Epithelial cell of proximal tubule (primary cell): ENCODE measurements at places on chromosomes 6 and 20. TPM values are rescaled to one million over a fixed set of nuclear protein-coding genes. Genes with fewer than 3 reads are reported as not detected.

- DNase-seq: no peak
These were observed 18.3 kb downstream of the GHRH start for GRCh38 chr20:37243076-37243936.

DNA sequence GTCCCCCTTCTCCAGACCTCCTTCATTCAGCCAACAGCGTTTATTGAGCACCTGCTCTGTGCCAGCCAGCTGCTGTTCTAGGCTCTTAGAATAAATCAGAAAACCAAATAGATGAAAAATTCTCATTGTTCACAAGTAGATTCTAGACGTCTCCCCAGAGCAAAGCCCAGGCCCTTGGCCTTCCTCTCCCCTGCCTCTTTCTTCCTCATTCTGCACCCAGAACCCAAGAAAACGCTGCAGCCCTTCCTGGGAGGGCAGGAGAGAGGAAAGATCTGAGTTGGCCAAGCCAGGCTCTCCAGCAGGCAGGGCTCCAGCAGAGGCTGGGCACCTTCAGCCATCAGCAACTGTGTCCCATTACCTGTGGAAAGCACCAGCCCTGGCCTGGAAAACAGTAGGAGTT is 12.0 kb upstream of the BPI start:
- no peak for DNase-seq

- DNase-seq: no peak
These were observed 108.8 kb downstream of the HUS1B start for GRCh38 chr6:548091-548490.

DNA sequence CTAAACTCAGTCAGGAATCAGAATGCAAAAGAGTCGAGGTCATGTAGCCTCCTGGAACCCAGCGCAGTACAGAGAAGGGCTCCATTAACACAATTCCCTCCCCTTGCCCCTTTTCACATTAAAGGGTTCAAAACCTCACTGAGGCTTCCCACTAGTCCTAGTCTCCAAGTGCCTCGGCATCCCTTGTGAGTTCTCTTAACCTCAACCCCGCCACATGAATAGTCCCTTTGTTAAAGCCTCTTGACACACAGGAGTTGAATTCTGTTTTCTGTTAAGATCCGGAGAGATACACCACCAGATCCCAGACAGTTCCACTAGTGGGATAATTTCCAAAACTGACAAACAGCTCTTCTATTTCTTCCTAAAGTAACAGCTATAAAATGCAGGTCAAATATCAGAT is 17.8 kb downstream of the PTPRT start:
- no peak for DNase-seq

DNA sequence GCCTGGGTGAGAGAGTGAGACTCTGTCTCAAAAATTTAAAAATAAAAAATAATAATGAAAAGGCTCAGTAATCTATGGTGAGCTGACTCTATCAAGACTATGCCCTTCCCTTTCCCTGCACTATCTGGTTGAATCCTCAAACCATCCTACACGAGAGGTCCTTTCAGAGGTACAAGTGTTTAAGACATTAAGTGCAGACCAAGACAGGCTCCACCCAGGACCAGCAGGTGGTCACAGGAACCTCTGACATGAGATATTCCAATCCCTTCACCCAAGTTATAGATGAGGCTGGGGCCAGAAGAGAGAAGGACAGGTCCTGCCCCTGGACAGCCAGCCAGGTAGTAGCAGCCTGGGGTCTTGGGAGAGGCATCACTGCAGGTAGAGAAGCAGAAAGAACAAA is 182.6 kb downstream of the NFATC2 start:
- DNase-seq: no peak

DNA sequence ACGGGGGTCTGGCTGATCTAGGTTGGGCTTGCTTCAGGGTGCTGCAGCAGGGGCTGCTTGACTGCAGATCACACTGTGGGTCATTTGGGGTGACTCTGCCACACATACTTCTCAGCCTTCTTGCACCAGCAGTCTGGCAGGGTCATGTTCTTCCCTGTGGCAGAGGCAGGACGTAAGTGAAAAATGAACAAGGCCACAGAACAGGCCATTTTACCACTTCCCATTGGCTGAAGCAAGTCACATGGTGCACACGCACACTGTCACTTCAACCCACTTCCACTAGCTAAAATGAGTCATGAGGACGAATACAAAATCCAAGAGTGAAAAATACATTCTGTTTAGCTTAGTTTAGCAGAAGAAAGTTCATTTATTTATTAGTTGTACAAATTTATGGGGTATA is 168.6 kb upstream of the GGTLC1 start:
- DNase-seq: no peak

DNA sequence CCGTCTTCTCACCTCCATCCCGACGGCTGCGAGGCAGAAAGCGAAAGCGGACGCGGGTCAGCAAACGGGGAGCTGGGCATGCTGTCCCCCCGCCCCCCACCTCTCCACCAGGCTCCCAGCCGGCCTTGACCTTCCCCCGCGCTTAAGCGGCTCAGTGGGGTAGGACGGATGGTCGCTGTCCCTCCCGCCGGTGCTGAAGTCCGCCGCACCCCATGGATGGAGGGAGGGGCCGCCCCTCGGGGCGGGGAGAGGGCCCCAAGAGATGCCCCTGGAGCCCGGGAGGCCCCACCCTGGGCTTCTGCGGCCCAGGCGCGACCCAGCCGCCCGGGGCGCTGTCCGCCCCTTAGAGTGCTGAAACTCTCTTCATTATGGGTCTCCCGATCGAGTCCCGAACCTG is at the start of gene KCNB1:
TSS of gene KCNB1 (minus strand) at position 48 of the 397 bp plus-strand sequence. CDS start 188 bp downstream, outside the sequence.
- DNase-seq: no peak

GRCh38 chr6:105824732-105825131 is 261.4 kb upstream of the PRDM1 start:
- no peak for DNase-seq

- DNase-seq: no peak
These were observed 71.7 kb upstream of the SGK1 start for GRCh38 chr6:134389658-134390057.

DNA sequence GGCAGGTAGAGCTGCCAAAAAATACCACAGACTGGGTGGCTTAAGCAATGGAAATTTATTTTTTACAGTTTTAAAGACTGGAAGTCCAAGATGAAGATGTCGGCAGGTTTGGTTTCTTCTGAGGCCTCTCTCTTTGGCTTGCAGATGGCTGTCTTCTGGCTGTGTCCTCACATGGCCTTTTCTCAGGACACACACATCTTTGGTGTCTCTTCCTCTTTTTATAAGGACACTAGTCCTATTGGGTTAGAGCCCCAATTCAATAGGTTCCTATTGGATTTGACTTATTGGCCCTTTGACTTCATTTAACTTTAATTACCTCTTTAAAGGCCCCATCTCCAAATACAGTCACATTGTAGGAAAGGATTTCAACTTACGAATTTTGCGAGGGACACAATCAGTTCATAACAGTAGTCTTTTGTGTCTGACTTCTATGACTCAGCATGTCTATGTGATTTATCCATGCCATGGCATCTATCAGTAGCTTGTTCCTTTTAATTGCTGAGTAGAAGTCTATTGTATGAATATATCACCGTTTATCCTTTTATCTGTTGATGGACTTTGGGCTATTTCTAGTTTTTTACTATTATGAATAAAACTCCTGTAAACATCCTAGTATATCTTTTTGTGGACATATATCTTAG is 11.0 kb upstream of the TCP11 start:
- DNase-seq: no peak

DNA sequence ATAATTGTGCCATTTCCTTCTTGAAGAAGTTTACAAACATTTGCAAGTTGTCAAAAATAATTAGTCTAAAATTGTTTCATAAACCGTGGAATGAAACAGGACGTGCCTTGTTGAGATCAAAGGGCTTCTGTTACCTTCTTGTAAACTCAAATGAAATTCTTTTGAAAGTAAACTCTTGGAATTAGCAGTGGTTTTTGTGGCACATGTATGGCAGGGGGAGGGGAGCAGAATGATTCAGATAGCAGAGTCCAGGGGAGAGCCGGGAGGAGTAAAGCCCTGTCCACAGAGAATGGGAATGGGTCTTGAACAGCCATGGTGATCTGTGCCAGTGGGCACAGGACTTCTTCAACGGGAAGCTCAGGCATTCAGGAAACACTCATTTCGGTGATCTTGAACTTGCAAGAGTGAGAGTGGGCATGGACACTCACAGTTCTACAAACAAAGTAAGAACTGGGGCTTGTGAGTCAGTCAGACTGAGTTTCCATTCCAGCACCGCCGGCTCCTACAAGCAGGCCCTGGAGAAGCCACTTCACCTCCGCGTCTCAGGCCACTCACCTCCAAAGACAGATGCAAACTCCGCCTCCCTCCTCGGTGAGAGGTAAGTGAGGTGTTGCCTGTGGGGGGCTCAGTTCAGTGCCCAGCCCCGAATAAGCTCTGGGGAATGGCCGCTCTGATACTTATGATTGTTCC is 143.1 kb downstream of the CDH26 start:
- no peak for DNase-seq

GRCh38 chr6:117545161-117545595 is 57.1 kb downstream of the GOPC start:
- no peak for DNase-seq

GRCh38 chr6:4370066-4370465 is 234.7 kb upstream of the ECI2 start:
- DNase-seq: peak; percentile 76

GRCh38 chr6:124164343-124164742 is 360.7 kb downstream of the NKAIN2 start:
- no peak for DNase-seq

DNA sequence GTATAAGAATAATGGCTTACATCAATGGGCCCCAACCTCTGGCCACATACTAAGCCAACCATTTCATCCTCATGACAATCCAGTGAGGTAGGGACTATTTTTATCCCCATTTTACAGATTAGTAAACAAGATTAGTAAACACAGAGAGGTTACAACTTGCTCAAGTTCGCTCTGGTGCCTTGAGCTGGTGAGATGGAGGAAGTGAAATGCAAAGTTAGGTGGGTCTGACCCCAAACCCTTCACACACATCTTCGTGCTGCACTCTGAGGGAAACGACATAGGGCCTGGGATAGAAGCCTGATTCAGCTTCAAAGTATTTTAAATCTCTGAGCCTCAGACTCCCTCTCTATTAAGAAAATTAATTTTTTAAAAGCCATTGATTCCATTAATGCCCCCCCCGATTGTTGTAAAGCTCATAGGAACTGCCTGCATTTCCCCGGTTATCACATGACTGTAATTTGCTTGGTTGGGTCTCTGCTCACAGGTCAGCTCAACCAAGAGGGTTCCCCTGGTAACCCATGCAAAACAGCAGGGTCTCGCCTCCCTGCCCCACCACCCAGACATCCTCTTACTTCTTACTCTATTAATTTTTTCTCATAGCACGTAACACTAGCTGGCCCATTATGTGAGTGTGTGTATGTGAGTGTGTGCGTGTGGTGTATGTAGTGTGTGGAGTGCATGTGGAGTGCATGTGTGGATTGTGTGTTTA is 221.2 kb downstream of the MAFB start:
- DNase-seq: no peak

DNA sequence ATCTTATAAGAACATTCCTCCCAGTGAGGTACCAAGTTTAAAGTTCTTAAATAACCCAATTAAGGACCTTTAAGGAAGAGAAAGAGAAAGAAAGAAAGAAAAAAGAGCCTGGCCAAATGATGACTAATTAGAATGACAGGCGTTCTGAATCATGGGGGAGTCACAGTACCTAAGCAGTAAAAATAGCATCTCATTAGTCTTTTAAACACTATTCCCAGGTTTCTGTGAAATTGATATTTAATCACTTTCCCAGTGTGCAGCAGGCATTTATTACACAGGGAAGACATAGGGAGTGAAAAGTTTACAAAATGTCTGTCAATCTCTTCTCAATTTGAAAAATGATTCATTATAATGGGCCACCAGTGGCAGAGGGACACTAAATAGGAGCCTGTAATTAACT is 251.4 kb upstream of the MANEA start:
- peak; percentile 13 for DNase-seq

- no peak for DNase-seq
These were observed 5.5 kb downstream of the DYNLT1 start for GRCh38 chr6:158639056-158639455.

DNA sequence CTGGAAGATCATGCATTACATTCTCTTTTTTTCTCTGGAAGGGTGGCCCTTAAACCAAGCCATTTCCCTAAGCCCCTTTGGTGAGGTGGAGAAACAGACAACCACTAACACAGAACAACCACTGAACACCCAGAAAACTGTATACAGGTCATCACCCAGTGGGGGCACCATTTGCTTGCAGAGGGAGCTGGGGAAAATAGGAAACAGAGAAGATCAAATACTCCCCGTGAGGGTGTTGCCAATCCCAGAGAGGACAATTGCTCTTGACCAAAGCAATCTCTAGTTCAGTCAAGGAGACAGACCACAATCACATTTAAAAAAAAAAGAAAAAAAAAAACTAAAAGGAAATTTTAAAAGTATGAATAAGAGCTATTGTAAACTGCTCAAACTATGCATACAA is 865 bp upstream of the DAAM2 start:
- no peak for DNase-seq

Gene TREML2
- total RNA-seq: 0.07 TPM in 1 of 2 replicates, not detected in the other

Gene SHLD1
- total RNA-seq: 1.3 and 1.7 TPM in 2 replicates

Gene SAMD3
- total RNA-seq: not detected in 2 replicates

Gene NMBR
- not detected in 2 replicates for total RNA-seq

Gene IMPG1
- total RNA-seq: not detected in 2 replicates

Gene SLC35D3
- total RNA-seq: not detected in 2 replicates

Gene HCRTR2
- total RNA-seq: not detected in 2 replicates

Gene MTFR2
- total RNA-seq: 11.8 and 18.6 TPM in 2 replicates

Gene THBS2
- total RNA-seq: 2.5 and 2.7 TPM in 2 replicates

Gene C6orf141
- total RNA-seq: 8.2 and 11.6 TPM in 2 replicates
